ENCODE measurements at places on chromosomes 11 and 22.

DNA sequence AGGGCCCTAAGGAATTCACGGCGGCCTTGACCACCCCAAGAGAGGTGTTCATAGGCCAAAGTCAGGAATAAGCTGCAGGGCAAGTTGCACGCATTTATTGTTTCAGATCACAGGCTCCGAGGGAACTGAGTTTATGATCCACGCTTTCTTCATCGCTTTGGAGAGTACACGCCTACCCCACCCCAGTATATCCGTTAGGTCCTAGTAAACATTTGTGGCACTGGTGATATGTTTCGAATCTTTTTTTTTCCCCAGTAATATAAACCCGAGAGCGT, 805 bp downstream of the GANAB start:
- DNase-seq: no peak

GRCh38 chr11:7437696-7438095, 47.6 kb upstream of the OLFML1 start:
- no peak for DNase-seq

- DNase-seq: no peak
Observed at GRCh38 chr11:87203907-87204602, 166.3 kb downstream of the TMEM135 start.

DNA sequence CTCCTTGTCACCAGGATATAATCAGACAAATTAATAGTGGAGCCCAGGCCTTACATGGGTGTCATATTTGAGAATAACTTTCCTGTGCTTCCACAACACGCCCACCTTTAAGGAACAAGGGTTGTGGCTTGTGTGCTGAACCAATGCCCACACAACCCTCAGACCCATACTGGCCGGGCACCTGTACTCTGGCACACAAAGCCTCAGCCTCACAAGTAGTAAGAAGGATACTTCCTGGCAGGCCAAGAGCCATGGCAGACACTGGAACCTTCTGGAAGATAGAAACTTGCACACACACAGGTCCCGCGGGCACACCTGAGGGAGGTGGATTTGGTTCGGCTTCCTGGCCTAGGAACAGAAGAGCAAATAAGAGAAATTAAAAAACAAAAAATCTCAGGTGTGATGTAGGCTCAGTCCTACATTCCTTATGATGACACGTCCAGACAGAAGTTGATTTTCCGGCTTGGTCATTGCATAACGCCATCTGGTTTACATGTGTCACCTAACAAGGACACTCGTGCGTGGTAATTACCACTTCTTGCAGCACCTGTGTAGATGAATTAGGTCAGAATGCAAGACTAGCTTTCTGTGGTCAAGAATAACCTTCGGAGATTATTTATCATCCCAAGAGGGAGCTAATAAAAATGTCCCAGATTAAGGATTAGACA, 5.8 kb upstream of the BRD1 start:
- no peak for DNase-seq

GRCh38 chr11:1882265-1883238, 9.1 kb downstream of the PRR33 start:
- DNase-seq: peak; percentile 84

- DNase-seq: no peak
Observed at GRCh38 chr22:27872488-27872887, 46.6 kb downstream of the PITPNB start.

DNA sequence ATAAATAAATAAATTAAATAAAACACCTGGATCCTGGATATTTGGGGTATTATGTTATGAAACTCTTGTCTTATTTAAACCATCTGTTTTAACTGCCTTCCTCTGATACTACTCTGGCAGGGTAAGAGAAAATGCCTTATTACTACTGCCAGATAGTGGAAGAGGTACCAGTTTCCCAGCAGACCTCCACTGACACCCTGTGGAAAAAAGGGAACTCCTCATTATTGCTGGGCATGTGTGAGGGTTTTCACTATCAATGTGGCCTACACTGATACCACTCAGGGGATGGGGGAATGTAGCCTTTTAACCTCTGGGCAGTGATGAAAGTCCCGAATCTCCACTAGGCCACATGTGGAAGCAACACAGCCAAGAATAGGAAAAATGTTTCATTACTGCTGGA, 121.0 kb downstream of the LUZP2 start:
- DNase-seq: no peak

- peak; percentile 33 for DNase-seq
Observed at GRCh38 chr11:126475014-126475991, 119.8 kb downstream of the ST3GAL4 start.

GRCh38 chr11:112160091-112160848, 3.6 kb downstream of the IL18 start:
- DNase-seq: peak; percentile 19

DNA sequence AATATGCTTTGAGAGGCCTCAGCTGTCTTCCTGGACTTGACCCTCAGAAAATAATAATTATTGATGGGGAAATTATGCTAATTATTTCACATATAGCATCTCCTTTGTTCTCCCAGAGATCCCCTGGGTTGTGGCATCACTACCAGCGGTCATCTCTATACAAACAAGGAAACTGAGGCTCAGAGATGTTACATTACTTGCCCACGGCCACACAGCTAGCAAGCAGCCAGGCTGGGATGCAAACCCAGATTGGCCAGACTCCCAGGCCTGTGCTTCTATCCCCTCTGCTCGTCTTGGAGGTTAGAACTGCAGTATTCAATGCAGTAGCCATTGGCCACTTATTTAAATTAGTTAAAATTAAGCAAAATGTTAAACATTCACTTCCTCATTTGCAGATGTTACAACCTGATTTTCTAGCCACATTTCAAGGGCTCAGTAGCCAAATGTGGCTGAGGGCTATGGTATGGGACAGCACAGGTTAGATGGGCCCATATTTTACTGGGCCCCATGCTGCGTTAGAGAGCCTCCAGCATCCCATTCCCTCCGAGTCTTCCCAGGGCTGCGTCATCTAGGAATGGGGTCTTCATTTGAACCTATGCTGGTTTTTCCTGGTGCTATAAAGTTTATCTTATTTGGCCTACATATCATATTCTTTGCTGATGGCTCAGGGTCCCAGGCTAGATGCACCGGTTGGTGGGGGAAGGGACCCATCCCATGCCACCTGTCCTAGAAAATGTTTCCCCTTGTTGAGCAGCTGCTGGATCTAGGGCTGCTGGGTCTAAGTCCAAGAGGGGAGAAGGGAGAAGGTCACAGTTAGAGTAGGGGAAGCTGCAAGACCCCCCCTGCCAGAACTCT, 2.2 kb downstream of the SLC35C1 start:
- no peak for DNase-seq

DNA sequence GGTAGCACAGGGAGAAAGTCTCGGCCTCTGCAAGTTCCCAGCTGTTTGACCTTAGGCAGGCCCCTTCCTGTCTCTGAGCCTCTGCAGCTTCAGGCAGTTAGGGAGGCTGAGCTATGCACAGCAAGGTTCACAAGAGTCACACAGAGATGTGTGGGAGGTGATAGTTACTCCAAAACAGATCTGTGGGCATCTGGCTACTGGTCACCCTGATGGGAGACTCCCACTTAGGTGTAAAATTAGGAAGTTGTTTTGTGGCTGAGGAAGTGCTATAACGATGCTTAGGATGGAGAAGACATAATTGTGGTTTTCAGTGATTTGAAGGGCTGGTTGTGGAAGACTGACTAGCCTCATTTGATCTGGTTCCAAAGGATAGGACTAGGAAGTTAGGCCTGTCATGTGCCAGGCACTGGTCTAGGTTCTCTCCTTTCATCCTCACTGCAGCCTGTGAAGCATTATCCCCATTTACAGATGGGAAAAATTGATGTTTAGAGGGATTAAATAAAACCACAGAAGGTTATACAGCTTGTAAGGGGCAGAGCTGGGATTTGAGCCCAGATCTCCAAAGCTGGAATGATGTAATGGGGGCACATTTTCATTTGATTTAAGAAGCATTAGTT, 13.5 kb downstream of the ACO2 start:
- DNase-seq: peak; percentile 72

- no peak for DNase-seq
Observed at GRCh38 chr11:126346586-126346940, 8.9 kb upstream of the ST3GAL4 start.

- no peak for DNase-seq
Observed at GRCh38 chr11:13262096-13262495, 15.5 kb upstream of the BMAL1 start.

DNA sequence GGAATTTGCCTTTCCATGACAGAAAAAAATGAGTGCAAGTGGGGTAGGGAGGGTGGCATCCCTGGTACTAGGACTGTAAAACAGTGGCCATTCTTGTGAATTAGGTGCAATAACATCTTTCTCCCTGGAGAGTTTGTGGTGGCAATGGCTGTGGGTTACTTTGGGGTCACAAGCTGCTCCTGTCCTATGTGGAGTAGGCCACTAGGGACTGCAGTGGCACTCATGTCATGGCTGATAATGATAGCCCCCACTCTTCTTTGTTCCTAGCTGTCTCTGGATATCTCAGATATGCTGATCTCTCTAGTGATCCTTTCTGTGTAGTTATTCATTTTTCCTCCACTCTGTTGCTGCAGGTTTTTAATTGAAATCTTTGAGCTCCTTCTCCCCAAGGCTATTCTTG, 270.5 kb upstream of the CHORDC1 start:
- DNase-seq: no peak

DNA sequence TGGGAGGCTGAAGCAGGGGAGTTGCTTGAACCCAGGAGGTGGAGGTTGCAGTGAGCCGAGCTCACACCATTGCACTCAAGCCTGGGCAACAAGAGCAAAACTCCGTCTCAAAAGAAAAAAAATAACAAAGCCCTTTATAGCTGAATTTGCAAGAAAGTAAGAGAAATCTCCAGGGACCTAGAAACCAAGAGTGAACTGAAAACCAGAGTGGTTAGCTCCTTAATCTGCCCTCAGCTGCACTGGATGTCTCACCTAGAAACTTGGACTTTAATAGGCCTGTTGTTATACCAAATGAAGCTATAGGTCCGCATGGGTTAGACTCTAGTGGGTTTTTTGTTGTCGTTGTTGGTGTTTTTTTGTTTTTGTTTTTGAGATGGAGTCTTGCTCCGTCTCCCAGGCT, 4.1 kb downstream of the NEU3 start:
- no peak for DNase-seq

Data from suppressor macrophage treated with lipopolysaccharide for 1 hour (primary cell).